ENCODE measurements at places on chromosomes 3 and 15. TPM values are rescaled to one million over a fixed set of nuclear protein-coding genes. Genes with fewer than 3 reads are reported as not detected.
A peak's percentile ranks its signal among the peaks of the same experiment; 100 is the strongest.

DNA sequence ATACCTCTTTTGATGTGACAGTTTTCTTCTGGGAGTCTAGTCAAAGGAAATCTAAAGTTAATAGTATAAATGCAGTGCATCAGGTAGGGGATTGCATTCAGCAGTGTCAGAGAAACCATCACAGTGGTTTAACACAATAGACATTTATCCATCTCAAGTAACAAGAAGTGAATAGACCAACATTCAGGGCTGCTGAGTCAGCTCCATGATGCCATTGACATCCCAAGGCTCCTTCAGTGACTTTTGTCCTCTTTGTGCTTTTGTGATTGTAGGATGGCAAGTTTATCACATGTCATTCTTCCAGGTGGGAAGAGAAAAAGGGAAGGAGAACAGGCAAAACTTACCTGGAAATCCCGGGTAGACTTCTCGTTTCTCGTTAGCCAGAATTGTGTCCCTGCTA lies 158.3 kb downstream of the TMEM108 start:
- DNase-seq, result no peak

GRCh38 chr3:126983653-126984390 lies 907 bp downstream of the PLXNA1 start:
- peak; percentile 40 for DNase-seq

MESP2 gene
- not detected for total RNA-seq

DNA sequence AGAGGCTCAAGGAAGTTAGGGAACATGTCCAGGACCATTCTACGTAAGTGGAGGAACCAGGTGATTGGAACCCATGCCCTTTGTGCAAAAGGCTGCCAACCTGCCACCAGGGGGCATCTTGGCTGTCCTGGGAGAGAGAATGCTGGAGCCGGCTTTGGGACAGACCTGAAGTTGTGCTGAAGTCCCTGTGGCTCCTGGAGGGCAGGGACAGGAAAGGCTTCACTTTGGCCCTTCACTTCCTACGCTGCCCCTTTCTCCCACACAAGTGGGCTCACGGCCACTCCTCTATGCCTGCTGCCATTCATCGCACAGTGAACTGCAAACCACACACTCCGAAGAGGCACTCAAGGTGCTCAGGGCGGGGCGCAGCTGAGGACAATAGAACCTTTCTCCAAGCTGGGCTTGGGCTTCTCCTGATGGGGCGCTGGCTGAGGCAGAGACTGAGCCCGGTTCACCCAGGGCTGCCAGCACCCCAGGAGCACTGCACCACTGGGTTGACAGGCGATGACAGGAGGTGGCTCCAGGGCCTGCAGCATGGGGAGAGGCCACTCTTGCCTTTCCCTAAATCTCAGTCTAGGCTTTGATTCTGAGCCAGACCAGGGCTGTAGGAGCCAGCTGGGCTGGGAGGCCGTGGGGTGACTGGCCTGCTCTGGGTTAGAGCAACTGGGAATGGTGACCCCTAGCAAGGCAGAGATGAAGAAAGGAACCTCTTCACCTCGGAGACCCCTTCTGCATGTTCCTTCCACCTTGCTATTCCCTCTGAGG lies 8.4 kb downstream of the SHF start:
- DNase-seq, result peak; percentile 63

MYO5A gene
- total RNA-seq, result 37.8 TPM

DNA sequence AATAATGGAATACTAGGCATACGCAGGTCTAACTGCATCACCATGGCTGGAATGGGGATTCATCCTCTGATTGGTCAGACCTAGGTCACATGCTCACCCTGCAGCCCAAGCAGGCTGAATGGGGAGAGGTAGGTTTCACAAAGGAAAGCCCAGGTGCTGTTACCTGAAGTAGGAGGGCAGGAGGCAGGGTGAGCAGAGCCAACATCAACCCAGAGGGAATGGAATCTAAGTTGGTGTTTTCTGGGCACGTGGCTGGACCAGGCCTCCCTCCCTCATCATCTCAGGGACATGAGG lies 6.7 kb upstream of the H1-8 start:
- no peak for DNase-seq

DNA sequence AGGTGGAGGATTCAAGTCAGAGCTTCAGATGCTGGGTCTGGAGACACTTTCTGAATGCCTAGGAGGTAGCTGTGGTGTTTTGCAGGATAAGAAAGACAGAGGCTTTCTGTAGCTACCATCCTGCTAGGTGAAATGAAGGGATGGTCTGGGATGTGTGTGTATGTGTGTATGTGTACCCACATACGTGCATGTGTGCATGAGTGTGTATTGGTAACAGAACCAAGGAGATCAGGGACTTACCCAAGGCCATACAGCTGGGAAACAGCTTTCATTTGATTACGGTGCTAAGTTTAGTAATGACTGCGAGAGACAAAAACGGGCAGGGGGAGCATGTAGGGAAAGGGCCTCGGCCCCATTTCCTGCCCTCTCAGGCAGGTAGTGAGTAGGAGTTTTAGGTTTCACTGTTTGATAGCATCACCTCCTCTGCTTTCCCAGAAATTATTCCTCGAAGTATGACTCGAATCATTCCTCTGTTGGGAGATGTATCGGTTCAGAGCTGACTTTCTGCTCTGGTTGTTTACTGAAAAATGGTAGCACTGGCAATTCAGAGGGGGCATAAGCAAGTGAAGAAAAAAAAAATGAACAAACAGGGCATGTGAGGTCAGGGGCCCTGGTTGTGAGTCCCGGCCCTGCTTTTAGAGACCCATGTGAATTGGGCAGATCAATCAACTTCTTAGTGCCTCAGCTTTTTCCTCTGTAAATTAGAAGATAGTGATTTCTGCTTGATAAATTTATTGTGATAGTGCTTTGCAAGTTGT lies 130.7 kb downstream of the LPP start:
- DNase-seq, result peak; percentile 82

DNA sequence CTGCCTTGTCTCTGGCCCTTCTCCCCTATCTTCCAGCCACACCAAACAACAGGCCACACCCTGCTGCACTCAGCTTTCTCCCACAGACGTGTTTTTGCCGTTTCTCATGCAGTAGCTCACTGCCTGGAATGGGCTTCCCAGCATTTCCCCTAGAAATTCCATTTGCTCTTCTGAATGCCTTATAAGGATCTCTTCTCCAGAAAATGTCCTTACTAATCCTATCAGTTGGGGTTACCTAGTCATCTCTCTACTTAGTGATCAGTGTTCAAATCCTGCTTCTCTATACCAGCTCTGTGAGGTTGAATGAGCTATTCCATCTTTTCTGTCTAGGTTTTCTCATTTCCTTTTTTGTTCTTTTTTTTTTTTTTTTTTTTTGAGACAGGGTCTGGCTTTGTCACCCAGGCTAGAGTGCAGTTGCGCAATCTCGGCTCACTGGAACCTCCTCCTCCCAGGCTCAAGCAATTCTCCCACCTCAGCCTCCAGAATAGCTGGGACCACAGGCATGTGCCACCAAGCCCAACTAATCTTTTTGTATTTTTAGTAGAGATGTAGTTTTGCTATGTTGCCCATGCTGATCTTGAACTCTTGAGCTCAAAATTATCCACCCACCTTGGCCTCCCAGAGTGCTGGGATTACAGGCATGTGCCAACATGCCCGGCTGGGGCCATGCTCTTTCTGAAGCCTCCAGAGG lies 98.2 kb upstream of the CHD2 start:
- DNase-seq, result no peak

- no peak for DNase-seq
These were observed 779.8 kb upstream of the NR2F2 start for GRCh38 chr15:95550702-95551101.

DNA sequence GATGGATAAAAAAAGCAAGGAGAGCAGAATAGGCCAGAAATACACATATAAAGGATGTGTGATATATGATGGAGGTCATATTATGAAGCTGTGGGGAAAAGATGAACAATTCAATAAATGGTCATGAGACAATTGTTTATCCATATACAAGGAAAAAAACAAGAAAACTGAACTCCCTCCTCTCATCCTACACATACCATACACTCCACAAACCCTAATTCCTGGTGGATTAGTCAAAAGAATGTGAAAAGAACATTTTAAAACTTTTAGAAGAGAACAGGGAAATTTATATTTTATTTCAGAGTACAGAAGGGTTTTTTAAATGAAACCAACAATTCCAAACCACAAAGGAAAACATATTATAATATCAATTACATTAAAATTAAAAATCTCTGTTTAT lies 34.5 kb upstream of the NR2E3 start:
- DNase-seq, result no peak

GRCh38 chr3:182023843-182024242 lies 312.1 kb downstream of the SOX2 start:
- no peak for DNase-seq

ACKR2 gene
- 0.44 TPM for total RNA-seq

GRCh38 chr3:41710646-41711388 lies 251.1 kb downstream of the ULK4 start:
- DNase-seq, result no peak

RBP2 gene
- total RNA-seq, result not detected

GRCh38 chr3:183987000-183987600 lies 30.6 kb downstream of the ABCC5 start:
- DNase-seq, result no peak

GRCh38 chr3:66405701-66406091 lies 95.1 kb downstream of the LRIG1 start:
- no peak for DNase-seq

GRCh38 chr3:195124378-195124992 lies 146.5 kb downstream of the XXYLT1 start:
- no peak for DNase-seq

GRCh38 chr3:78907367-78907766 lies 860.4 kb downstream of the ROBO1 start:
- DNase-seq, result no peak

ITIH1 gene
- total RNA-seq, result not detected

- peak; percentile 28 for DNase-seq
These were observed 36.6 kb upstream of the MAGEF1 start for GRCh38 chr3:184748219-184749135.

COMMD4 gene
- 87.8 TPM for total RNA-seq

- DNase-seq, result no peak
These were observed 213.3 kb upstream of the THRB start for GRCh38 chr3:24707936-24708335.

HRH1 gene
- total RNA-seq, result 2.3 TPM

DNA sequence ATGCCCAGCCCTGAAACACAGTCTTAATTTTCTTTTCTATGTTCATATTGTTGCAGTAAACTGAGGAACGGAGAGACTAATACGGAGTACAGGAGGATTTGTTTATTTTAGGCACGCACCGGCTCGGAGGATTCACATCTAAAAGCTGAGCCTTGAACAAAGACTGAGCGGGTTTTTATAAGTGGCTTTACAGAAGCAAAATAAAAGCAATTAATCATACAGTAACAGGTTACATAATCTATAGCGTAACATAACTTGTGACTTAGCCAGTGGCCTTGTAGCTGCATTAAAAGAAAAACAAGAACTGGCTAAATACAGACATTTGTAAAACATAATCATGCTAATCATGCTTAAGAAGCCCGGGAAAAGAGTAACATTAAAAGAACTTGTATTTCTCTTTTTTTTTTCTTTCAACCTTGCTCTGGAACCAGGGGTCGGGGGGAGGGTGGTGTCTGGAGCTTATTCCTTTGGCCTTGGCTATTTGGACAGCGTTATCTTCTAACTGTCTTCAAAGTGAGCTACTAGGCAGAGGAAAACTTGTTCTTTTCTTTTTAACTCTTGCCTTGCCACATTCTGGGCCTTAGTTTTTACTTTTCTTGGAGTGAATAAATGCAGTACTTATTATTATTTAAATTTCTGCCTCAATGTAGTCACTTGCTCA lies 17.5 kb downstream of the NUSAP1 start:
- DNase-seq, result no peak

GRCh38 chr15:99850517-99850916 lies 117.3 kb upstream of the LYSMD4 start:
- DNase-seq, result no peak

DNA sequence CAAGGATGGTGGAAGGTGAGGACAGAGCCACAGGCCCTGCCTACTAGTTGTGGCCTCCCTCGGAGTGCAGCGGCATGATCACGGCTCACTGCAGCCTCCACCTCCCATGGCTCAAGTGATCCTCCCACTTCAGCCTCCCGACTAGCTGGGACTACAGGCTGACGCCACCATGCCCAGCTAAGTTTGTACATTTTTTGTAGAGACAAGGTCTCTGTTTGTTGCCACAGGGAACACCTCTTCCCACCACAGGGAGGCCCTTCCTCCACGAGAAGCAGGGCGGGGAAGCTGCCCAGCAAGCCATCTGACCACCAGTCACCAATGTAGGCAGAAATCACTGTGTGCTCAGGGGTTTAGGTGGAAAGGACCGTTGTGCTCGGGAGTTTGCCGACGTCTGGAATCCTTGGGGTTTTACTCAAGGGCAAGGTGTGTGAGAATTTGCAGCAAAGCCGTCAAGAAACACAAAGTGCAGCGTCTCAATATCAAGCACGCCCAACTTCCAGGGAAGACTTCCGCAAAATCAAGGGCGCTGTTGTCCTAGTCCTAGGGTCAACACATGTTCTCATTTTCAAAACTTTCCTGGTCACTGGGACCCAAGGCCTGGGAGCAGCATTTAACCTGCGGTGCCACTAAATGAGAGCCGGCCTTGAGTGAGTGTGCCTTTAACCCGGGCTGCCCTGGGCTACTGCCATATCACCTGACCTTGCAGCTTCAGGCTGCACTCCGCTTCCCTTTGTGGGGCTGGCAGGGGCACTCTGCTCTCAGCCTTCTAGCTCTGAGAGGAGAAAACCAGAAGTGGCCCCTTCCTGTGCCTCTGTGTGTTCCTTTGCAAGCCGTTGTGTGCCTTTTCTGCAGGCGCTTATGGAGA lies 65.7 kb downstream of the SLC12A8 start:
- no peak for DNase-seq

- DNase-seq, result no peak
These were observed 28.7 kb downstream of the TAMM41 start for GRCh38 chr3:11818033-11818432.

DNA sequence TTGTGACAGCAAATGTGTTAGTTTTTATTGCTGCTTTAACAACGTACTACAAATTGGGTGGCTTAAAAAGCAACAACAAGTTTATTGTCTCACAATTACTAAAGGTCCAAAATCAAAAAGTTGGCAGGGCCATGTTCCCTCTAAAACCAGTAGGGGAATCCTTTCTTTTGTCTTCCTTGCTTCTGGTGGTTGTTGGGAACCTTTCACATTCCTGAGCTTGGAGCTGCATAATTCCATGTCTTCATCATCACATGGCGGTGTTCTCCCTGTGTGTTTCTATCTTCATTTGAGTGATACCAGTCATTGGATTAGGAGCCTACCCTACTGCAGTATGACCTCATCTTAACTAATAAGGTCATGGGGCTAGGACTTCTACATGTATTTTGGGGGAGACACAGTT lies 7.4 kb downstream of the SPRED1 start:
- DNase-seq, result no peak

DNA sequence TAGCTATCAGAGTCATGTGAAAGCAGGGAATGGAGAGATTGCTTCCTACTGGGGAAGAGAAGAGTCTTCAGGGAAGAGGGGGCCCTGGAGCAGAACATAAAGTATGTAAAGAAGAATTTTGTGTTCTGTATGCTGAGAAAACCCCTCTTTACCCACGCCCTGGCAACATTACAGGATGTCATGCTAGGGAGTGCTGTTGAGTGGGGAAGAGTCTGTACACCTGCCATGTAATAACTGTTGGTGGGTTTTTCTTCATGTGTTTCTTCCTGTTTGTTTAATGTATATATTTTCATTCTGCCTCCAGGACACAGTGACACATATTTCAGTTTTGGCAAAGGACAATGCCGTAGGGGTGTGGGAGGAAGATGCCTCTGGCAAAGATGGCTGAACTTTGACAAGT lies 122.8 kb upstream of the LPP start:
- DNase-seq, result no peak
